ENCODE measurements at places on chromosomes 12 and 14.

DNA sequence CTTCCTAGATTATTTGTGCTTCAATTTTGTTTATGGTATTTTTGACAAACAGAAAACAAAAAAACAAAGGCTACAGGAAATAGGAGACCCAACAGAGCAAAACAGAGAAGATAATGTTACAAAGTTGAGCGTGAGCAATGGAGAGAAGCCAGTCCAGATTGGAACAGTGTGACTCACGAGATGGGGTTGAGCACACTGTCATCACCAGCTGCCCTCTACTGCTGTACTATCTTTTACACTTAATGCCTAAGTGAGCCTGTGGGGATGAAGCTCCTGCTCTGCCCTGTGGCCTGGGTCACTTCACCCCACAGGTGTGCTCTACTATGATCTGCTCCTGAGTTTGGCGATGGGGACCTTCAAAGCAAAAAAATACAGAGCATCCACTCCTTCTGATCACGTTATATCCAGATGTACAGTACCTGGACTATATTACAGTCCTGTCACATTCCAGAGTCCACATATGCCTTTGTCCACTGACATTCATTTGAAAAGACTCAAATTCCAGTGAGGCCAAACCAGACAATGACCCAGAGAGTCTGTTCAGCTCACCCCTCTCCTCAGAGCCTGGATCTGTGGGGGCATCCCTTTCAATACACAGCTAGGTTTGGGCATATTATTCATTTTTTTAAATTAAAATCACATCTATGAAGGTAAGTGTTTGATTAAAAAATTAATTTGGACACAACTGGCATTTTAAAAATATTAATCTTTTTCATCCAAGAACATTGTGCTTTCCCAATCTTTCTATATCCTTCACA is 4.4 kb downstream of the IPO8 start:
- DNase-seq = no peak

- DNase-seq = no peak
Observed at GRCh38 chr14:71907793-71908515, 24.3 kb upstream of the RGS6 start.

- DNase-seq = no peak
Observed at GRCh38 chr12:120614848-120615247, 25.6 kb upstream of the CABP1 start.

DNA sequence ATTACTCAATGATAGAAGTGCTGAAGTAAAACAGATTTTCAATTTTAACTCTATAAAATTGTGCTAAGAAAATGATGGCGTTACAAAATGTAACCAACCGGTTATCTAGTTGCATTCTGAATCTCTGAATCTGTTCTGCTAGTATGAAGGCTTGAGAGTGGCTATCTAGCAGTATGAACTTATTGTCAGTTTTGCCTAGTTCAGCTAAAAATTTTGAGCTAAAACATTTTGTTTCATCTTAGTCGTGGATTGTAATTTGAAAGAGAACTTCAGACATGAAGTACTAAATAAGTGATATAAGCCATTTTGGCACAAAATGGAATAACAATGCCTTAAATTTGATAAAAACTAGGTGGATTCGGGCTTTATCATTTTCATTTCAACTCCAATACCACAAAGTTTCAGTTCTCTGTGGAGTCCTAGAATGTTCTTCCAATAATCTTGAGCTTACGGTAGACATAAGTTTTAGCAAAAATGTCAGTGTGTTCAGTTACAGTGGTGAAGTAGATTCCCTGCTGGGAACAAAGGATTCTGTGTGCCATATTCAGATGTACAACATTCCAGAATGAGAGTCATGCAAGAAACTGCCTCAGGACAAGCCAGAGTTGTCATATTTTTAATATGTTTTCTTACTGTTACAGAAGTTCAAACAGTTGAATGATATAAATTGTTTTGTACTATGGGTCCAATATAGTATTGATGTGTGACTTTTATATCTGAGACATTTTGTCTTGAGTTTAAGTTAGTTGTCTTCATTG is 28.1 kb downstream of the ATP6V1D start:
- DNase-seq = peak; percentile 31

DNA sequence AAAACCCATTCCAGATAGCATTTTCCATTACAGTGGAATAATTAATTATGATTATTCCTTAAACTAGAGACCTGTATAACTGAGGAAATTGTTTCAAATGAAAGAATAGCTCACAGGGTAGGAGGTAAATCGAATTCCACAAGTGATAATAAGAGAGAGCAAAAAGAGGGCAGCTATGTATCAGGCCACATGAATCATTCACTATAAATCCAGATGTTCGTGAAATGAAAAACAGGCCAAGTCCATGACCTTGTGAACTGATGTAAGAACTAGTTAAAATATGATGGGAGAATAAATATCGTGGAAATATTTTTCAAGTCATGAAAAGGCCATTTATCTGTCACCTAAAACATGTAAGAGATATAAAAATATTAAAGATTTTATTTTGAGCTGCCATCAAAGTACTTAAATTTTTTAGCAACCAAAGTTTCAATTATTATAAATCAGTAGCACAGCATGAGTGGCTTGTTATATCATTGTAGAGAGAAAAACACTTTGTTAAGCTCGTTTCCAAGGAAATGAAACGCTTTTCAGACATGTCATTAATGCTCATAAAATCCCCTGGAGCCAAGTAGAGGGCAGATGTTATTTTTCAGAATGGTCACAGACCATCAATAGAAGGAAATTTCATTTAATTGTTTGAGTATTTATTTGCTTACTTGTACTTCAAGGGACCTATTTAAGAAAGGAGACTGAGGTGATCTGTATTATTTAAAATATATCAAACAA is 120.6 kb upstream of the CDKN3 start:
- no peak for DNase-seq

All from globus pallidus (tissue), 1 donor.